ENCODE measurements at places on chromosomes 12 and 14.
A peak's percentile ranks its signal among the peaks of the same experiment; 100 is the strongest.

DNA sequence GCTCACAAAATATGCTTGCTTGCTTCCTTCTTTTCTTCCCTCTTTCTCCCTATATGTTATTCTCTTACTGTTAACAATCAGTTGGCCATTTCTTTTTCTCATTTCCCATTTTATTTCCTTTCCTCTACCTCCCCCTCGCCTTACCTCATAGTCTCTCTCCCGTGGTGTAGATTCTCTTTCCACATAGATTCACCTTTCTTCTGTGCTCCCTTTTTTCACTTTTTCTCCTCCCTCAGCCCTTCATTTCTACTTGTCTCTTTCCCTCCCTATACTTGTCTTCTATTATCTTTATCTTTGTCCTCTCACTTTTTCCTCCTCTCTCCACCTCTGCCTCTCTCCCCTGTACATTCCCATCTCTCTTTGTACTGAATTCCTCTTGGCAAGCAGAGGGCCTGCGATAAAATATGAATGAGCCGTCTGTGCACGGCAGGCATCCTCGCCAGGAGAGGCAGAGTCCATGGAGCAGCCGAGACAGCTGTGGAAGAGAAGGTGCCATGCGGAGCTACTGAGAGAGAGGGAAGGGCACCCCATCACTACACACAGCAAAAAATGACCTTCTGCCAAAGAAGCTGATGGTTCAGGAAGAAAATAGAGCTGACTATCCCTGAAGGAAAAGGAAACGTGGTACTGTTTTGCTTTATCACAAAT, 12.1 kb downstream of the C14orf93 start:
- DNase-seq, result no peak

GRCh38 chr12:115146453-115146852, 462.5 kb upstream of the TBX3 start:
- DNase-seq, result no peak

- DNase-seq, result no peak
Observed at GRCh38 chr14:32813401-32813800, 125.3 kb upstream of the NPAS3 start.

- no peak for DNase-seq
Observed at GRCh38 chr14:22919601-22919921, 612 bp upstream of the RBM23 start.

DNA sequence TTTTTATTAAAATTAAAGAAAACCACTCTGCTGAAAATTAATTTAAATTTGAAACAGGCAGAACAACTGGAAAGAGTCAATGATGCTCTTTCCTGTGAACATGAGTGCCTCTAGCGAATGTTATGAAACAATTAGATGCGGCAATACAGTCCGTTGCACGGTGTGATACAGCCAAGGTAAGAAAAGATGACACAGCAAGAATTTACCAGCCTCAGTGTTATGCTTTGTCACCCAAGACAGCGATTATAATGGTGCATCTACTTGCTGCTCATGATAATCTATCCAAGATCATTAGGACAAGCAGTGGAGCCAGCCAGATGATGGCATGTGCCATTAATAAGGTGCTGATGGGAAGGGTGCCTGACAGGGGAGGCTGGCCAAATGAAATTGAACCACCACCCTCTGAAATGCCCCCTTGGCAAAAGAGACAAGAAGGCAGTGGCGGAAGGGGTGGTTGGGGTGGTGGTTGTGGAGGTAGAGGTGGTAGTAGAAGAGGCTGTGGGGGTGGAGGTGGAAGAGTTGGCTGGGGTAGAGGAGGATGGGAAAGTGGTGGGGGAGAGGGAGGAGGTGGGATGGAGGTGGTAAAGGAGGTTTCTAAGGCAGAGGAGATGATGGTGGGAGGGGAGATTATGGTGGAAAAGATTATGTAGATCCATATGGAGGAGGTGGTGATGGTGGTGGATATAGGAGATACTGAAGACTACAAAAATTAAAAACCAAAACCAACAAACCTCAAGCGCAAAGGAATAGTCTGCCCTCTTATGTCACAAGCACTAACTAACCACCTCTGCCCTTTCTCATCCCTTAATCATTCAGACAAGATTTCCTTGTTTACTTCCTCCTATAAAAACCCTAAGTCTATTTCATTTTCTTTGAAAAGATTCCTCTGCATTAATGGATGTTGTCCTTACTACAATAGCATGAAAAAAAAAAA, 4.0 kb upstream of the RESF1 start:
- no peak for DNase-seq

DNA sequence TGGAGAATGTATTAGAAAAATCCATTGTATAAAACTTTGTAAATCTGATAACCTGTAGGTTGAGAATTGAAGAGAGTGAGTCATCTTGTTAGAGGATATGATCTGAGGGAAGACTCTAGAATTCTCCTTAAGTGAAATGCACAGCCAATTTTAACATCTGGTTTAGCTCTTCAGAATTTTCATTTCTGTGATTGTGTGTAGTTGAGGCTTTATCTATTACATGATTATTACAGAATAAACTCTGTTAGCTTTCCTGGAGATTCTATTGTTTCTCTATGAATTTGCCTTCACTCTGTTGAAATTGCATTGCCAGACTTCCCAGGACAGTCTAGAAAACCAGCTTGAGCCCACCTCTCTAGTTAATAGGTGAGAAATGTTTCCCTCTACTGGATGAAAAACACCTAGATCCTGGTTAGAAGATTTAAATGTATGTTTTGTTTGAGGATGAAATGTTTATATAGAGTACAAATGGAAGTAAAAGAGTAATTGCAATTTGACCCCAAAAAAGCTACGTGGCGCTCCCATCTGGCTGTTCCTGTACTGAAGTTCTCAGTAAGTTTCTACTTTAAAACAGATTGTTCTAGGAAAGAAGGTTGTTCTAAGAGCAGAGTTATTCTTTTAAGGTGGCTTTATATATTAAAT, 2.9 kb downstream of the NUDT4 start:
- peak; percentile 39 for DNase-seq

DNA sequence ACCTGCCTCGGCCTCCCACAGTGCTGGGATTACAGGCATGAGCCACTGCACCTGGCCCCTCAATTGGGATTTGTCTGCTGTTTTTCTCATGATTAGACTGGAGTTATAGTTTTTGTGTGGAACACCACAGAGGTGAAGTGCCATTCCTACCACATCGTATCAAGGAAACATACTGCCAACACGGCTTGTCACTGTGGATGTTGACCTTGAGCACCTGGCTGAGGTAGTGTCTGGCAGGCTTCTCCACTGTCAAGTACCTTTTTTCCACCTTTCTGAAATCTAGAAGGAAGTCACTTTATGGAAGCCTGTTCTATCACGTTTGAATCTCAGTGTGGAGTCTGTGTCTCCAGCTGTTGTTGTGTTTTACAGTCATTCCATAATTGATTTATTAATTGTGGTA, 21.4 kb upstream of the SEL1L start:
- DNase-seq, result no peak

GRCh38 chr12:47964106-47964728, 821 bp downstream of the TMEM106C start:
- DNase-seq, result no peak

DNA sequence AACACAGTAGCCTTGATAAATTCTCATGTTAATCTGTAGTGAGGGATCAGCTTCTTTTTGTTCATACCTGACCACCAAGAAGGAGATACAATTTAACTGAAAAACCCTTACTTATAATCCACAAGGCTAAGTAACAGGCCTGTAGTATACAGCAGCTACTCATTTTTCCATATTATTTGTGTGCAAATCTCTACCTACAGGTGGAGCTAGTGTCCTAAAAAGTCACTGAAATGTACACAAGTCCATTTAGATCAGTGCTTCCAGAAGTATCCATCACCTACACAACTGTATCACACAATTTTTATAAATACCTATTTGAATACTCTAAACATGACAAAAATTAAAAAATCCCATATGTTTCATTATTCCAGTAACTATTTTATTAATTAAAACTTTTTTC, 173.2 kb downstream of the SLC35F4 start:
- DNase-seq, result peak; percentile 63

- DNase-seq, result peak; percentile 90
Observed at GRCh38 chr14:38108681-38109080, 99.0 kb upstream of the SSTR1 start.

GRCh38 chr12:102593134-102593533, 112.8 kb upstream of the IGF1 start:
- DNase-seq, result no peak

- no peak for DNase-seq
Observed at GRCh38 chr14:76389841-76390240, 13.9 kb downstream of the ESRRB start.

- DNase-seq, result peak; percentile 74
Observed at GRCh38 chr12:25352083-25352918, 101.6 kb upstream of the KRAS start.

DNA sequence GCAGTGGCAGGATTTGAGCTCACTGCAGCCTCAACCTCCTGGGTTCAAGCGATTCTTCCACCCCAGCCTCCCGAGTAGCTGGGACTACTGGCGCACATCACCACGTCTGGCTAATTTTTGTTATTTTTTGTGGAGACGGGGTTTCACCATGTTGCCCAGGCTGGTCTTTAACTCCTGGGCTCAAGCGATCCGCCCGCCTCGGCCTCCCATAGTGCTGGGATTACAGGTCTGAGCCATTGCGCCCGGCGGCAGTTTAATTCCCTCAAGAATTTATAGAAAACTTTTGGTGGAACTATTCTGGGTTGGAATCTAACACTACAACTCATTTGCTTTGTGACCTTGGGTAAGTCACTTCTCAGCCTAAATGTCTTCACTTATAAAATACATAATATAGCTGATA, 1.8 kb upstream of the SP1 start:
- no peak for DNase-seq

DNA sequence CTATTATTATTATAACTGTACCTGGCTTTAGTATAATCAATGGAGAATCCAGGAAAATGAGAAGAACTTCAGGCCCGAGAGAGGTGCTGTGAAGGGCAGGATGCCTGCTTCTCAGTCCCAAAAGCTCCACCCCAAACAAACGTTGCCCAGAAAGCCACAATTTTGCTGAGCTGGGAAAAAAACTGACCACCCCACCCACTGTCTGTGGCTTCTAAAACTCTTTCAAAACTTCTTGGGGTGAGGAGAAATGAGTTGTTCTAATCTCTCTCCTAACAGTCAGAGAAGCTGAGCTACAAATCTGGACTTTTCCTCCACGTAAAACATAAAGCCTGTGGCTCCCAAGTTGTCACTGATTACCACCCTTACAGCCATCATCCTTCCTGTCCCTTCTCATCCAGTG, 13.4 kb downstream of the VDR start:
- no peak for DNase-seq

GRCh38 chr14:24267516-24267915, 3.9 kb downstream of the RABGGTA start:
- DNase-seq, result no peak

DNA sequence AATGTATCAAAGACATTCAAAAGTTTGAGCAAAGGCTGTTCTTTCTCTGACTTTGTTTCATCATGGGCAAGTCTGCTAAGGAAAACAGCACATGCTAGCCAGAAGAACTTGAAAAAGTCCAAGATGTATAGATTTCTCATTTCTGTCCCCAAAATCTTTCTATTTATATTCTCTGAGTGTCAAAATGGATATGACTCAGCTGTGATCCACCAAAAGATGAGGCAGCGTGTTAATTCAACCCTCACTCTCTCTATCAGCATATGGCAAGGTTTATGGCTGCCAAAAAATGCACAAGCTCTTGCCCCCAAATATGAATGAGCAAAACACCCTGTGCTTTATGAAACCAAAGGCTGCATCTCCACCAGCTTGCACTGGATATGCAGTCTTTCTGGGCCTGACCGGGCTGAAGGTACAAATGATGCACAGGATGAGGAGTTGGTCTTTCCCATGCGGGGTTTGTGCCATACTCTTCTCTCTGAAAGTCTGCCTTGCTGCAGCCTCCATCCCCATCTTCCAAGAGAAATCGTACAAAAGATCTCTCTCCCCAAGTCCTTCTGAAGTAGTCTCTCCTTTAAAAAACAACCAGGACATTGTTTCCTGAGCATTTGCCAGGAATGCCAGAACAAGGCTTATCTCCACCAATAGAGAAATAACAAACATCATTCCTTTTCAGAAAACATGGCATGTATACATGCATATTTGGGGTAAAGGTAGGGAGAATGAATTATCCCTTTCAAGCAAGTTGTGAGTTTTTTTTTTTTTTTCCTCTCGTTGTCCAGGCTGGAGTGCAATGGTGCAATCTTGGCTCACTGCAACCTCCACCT, 203.4 kb downstream of the TMX1 start:
- DNase-seq, result peak; percentile 55

GRCh38 chr12:92146497-92147224, 1.0 kb upstream of the BTG1 start:
- DNase-seq, result peak; percentile 68

DNA sequence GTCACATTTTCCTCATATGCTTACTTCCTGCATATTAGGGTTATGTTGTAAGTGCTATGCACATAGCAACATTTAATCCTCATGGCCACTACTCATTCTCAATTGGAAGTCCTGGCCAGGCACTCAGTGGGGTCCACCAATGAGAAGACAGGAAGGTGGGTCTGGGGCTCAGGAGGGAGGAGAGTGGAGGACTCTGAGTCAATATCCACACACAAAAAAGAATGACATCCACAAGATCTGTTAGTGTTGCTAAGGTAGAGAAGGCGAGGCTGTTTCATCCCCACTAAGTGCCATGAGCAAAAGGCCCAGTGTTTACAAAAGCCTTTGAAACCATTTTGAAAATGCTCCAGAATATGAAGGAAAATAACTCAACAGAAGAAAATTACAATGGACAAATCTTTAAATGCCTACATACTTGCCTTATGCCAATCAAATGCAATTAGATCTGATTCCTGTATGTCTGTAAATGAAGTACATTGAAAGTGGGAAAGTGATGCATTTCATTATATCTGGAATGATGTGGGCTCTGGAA, 53.9 kb downstream of the EID3 start:
- peak; percentile 88 for DNase-seq

DNA sequence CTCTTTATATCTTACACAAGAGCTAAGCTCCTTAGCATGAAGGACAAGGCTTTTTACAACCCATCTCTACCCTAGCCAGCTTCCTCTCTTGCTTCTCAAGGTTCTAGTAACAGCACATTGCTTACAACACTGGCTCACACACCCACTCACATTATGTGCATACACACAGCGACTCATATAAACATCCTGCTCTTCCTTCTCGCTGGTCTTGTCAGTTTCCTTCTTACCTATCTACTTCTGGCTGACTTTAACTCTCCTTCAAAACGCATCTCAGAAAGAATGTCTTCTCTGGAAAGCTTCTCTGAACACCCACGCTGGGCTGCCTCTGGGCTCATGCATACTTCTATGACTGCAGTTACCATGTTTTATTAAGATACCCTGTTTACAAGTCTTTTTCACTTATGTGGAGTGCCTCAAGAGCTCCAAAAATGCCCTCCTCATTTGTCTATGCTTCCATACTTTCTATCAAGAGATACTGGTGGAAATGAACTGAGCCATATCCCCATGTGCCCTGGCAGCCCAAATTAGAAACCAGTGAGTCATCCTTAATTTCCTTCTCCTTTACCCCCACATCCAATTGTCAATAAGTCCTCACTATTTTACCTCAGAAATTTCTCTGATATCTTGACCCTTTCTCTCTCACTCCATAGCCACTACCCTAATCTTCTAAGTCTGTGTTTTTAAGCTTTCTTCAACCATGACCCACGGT, 126.9 kb upstream of the KRAS start:
- peak; percentile 76 for DNase-seq

Measured in amniotic epithelial cell (primary cell).